Spinal cord (tissue), 10 donors: ENCODE measurements at places on chromosomes 12 and 14. TPM values are rescaled to one million over a fixed set of nuclear protein-coding genes. Genes with fewer than 3 reads are reported as not detected.

IFNG-AS1 gene
- total RNA-seq, result 0.22 TPM

GPR135 gene
- total RNA-seq, result 5.7 TPM

DNA sequence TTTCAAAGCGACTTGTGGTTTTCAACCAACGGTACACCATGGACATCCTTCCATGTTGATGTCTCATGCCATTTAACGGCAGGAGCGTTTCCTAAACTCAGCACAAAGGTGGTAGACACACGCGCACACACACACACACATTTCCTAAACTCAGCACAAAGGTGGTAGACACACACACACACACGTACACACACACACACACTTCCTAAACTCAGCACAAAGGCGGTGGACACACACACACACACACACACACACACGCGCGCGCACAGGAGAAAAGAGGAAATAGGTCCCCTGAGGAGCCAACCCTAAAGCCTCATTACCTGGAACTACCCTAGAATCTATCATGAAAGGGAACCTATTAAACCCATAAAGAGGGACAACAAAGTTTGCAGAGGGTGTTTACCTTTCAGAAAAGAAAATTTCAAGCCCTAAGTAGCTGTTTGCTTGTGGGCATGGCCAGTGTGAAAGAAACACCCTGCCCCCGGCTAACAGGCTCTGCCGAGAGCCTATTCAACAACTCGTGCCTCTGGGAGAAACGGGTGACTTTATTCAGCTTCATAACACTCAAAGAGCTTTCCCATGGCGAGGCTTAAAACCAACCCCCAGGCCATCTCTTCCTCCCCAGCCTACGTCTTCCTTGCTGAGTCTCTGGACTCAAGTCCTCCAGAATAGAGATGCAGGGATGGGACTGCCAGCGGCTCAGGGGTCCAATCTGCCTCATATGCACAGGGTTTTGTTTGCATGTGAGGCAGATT, 31.8 kb downstream of the SLC8B1 start:
- no peak for DNase-seq

- no peak for DNase-seq
These were observed 173.5 kb upstream of the FRMD6 start for GRCh38 chr14:51478175-51478621.

TOMM20L gene
- total RNA-seq, result not detected

P2RX2 gene
- total RNA-seq, result 0.06 TPM

DNA sequence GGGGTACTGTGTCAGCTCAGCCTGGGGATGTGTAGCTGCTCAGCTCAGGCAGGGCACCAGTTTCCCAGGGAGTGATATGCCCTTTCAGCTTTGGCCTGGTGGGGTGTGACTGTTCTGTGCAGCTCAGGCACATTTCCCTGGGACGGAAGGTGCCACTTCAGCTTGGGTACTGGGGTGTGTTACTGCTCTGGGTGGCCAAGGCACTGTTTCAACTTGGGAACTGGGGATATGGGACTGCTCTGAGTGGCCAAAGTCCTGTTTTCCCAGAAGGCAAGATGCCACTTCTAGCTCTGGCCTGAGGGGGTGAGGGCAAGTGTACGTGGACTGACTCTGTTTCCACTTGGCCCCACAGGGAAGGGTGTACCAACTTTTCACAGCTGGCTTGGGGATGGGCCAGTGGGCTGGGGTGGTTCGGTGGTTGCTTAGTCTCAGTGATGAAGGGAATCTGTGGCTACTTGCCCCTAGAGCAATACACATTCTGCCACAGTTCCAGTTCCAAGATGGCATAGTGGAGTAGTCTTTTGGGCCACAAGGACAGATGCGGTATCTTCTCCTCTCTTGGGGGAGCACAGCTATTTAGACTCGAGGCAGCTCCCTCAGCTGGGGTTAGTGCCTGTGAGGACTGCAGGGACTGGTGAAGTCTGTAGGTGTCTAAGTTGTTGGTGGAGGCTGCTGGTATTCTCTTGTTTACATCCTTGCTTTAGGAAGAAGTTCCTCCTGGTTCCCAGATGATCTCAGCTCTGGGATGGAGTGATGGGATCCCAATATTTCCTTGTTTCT, 26.4 kb downstream of the TBC1D15 start:
- no peak for DNase-seq

GRCh38 chr12:121438905-121439304, 39.0 kb downstream of the RNF34 start:
- DNase-seq, result no peak

DNA sequence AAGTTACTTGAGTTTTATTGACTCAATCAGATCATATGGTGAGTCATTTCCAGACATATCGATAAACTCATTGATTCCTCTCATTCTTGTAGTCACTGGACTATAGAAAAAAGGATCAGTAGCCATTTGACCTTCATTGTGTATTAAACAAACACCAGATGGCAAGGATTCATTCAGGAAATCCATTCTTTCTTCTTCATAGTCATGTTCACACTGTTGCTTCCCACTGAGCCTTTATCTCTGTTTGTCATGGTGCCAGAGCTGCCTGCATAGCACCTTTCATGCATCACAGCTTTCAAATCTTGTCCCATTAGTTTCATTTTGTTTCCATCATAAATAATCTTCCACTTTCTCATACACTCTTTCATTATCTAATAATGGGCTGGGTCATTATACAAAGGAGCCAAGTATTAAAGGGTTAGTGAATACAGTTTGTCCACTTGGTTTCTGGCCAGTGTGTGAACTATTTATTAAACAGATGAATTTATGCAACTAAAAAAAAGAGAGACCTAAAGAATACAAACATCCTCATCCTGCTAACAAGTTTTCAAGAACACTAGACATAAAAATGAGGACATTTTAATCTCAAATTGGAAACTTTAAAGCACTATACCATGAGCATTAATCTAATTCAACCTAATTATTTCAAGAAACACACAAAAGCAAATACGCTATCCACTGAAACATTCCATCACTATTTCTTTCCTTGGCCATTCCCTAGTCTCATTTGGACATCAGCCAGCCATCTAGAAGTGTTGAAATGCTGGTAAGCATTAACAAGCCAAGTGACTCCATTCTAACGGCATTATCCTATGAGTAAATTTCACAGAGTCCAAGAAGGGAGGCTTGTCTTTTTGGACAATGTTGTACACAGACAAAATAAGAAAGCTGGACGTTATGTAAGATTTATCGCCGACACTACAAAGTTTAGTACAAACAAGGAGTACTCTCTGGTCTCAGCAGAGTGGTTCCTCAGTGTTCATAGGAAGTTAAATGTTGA, 476.5 kb downstream of the FOXG1 start:
- DNase-seq, result peak; percentile 65

SPTB gene
- total RNA-seq, result 19.0 TPM

GRCh38 chr12:75888399-75888798, 143.2 kb downstream of the PHLDA1 start:
- DNase-seq, result no peak

DNA sequence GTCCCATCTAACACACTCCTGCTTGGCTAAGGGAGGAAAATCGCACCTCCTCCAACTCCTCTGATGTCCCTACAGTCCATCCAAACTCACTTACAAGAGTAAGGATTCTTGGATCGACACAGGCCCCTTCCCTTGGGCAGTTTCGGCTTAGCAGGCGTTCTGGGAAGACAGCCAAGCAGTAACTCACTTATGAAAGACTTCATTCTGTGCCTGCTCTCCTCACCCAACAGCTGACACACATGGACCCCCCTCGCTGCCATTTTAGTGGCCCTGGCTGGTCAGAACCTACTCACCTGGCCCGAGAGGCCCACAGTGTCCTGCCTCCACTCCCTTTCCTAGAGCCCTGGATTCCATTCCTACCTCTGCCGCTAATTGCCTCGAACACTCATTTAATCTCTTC, 52.3 kb upstream of the BCL2L14 start:
- no peak for DNase-seq

DNA sequence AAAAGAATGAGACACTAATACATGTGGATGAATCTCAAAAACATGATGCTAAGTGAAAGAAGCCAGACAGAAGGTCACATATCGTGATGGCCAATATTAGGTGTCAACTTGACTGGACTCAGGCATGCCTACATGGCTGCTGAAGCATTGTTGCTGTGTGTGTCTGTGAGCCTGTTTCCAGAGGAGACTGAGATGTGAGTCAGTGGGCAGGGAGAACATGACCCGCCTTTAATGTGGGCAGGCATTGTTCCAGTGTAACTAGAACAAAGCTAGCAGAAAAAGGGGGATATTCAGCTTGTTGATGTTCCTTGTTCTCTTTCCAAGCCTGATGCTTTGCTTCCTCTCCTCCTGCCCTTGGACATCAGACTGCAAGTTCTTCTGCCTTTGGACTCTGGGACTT, 47.6 kb downstream of the DCAF5 start:
- no peak for DNase-seq

DNA sequence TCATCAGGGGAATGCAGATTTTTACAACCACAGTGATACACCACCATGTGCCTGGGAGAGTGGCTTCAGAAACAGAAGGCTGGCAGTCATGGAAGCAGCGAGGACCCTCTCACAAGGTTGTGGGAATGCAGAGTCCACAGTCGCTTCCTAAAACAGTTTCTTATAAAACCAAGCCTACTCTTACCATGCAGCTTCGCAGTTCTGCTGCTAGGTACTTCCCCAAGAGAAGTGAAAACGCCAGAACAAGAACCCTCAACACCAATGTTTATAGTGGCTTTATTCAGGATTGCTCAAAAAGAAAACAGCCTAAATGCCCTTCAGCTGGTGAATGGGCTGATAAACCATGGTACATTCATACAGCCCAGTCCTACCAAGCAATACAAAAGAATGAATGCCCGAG, 87.2 kb downstream of the DDX51 start:
- DNase-seq, result no peak

CFAP54 gene
- total RNA-seq, result 16.2 TPM

DNA sequence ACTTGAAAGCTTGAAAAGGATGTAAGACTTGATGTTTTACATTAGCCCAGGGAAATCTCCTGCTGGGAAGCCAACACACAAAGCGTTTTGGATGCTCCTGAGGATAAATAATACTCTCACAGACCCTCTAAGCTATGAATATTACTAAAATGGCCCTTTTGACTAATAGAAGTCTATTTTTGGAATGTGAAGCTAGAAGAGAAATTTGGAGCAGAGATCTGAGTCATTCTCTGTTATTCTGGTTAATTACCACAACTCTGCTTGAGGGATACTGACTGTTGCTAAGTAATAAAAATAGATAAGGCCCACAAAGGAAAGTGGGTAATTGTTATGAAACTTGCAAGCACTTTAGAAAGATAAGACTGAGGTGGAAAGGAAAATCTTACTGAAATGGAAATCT, 346.2 kb upstream of the STXBP6 start:
- no peak for DNase-seq

GRCh38 chr14:96705422-96706092, 91.6 kb upstream of the VRK1 start:
- DNase-seq, result no peak

- DNase-seq, result no peak
These were observed 19.7 kb downstream of the TSPAN19 start for GRCh38 chr12:85016413-85016812.

DNA sequence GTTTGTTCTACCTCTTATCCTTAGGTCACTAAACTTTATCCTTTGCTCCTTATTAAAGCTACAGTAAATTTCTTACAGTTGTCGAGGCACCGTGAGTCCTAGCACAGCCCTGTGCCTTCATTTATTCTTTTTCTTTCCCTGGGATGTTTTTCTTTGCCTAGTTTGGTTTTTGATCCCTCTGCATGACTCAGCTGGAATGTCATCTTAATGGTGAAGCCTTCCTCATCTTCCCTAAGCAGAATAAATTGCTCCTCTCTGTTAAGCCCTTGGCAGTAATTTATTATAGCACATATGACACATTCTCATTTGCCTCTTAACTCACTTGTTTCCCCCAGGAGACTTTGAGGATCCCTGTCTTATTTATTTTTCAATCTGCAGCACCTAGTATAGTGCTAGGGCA, 16.6 kb downstream of the ACTR10 start:
- DNase-seq, result no peak

DNA sequence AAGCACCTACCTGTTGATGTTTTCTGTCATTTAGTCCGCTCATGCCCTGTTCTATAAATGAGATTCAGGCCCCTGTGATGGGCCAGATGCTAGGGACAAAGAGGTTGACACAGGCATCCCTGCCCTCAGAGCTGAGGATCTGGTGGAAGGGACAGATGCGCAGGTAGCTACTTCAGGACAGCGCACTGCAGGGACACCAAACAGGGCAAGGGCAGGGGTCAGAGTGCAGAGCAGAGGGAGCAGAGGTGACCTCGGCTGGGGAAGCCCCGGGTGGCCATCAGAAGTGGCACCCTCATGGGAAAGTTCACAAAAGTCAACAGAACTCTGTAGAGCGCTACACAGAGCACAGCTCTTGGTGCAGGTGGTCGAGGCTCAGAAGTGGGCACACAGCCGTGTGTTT, 5.6 kb upstream of the PNMA1 start:
- no peak for DNase-seq

OAS1 gene
- total RNA-seq, result 14.0 TPM

CAPS2 gene
- total RNA-seq, result 13.2 TPM

DNA sequence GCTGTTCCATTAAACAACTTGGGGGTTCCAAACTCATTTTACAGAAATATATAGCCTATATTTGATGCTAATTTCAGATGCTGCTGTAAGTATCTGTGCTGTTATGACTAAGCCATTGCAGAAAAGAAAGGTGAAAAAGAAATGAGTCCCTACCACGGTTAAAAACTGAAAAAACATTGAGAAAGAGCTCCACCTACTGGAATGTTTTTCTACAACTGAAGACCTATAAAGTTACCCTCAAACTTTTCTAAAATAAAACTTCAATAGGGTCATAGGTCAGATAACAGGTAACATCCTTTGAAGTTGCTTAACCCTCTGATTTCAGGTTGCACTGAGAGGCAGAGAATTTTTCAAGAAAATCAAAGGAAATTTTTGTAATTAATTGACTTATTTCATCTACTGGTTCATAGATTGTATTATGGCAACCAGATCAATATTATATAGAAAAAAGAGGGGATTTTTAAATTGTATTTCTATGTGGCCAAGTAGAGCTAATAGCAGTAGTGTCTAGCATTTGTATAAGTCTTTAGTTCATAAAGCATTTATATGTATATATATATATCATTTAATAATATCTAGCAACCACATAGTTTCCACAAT, 279.9 kb downstream of the RPS29 start:
- no peak for DNase-seq

GLS2 gene
- total RNA-seq, result 3.1 TPM

FOXN4 gene
- 0.33 TPM for total RNA-seq

GRCh38 chr12:7917392-7918267, 18.4 kb downstream of the SLC2A3 start:
- no peak for DNase-seq

GRCh38 chr12:130054803-130055202, 107.5 kb upstream of the FZD10 start:
- no peak for DNase-seq

DNA sequence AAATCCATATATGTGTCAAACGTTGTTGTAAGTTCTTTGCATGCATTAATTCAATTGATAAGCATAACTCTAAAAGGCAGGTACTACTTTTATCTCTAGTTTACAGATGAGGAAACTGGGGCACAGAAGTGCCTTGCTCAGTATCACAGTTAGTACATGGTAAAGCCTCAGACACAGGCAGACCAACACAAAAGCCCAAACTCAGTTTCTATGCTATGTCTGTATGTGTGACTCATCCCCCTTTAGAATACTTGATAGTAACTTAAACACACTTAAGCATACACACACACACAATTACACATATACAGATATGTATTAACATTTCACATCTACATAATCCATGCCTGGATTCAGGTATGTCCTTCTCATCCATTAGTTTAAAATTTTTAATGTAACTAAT, 88.0 kb downstream of the EPS8 start:
- DNase-seq, result no peak
